ENCODE measurements at places on chromosomes 1 and 21. TPM values are rescaled to one million over a fixed set of nuclear protein-coding genes. Genes with fewer than 3 reads are reported as not detected.

Gene CD52
- not detected for total RNA-seq

Gene BRINP3
- total RNA-seq, result not detected

Gene FNDC5
- not detected for total RNA-seq

Gene OR2M3
- not detected for total RNA-seq

Gene C1orf87
- total RNA-seq, result not detected

Gene TCP10L
- 0.13 TPM for total RNA-seq

Gene RAB25
- total RNA-seq, result 83.7 TPM

Gene C1QC
- not detected for total RNA-seq

Gene TCHH
- total RNA-seq, result under 0.01 TPM

Gene RCSD1
- under 0.01 TPM for total RNA-seq

Gene HLX
- total RNA-seq, result not detected

Gene MPZ
- under 0.01 TPM for total RNA-seq

Gene AMY2A
- not detected for total RNA-seq

Gene DCST1
- total RNA-seq, result not detected

Gene HEYL
- under 0.01 TPM for total RNA-seq

Gene CTNNBIP1
- total RNA-seq, result 107 TPM

Gene UBASH3A
- total RNA-seq, result not detected

Gene KAZN
- 4.4 TPM for total RNA-seq

Gene GBP3
- 16.5 TPM for total RNA-seq

Gene GJA9
- 0.26 TPM for total RNA-seq

Gene SYNC
- total RNA-seq, result 7.6 TPM

Gene WNT9A
- total RNA-seq, result 7.3 TPM

Gene KIF21B
- 5.6 TPM for total RNA-seq

Gene SYT14
- total RNA-seq, result not detected

Gene SH2D2A
- total RNA-seq, result 1.2 TPM
